ENCODE measurements at places on chromosomes 2 and 18.

GRCh38 chr18:8469544-8470130, 139.6 kb upstream of the RAB12 start:
- no peak for DNase-seq

- DNase-seq: no peak
Measured at GRCh38 chr18:55587418-55588110, 428 bp downstream of the TCF4 start.

- DNase-seq: no peak
Measured at GRCh38 chr2:144567745-144568144, 47.8 kb upstream of the ZEB2 start.

GRCh38 chr2:234558642-234559041, 61.8 kb upstream of the ARL4C start:
- DNase-seq: no peak

DNA sequence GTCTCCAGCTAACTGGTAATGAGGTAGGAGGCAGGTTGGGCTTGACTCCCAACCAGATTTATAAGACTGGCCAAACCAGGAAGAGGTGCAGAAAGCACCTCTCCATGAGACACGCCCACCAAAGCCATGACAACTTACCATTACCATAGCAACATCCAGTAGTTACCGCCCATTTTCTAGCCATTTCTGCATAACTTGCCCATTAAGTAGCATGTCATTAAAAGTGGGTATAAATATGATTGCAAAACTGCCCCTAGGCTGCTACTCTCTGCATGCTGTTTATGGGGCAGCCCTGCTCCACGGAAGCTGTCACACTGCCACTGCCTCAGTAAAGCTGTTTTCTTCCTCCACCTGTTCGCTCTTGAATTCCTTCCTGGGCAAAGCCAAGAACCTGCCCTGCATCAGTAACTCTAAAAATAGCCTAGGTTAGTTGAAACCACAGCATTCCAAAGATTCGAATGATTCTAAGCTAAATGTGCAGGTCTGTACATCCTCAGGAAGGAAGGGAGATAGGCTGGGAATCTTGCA, 131.9 kb downstream of the ATL2 start:
- DNase-seq: peak; percentile 21

- peak; percentile 7 for DNase-seq
Measured at GRCh38 chr2:182980115-182980514, 58.1 kb downstream of the NCKAP1 start.

GRCh38 chr18:54616220-54616848, 25.3 kb downstream of the DYNAP start:
- no peak for DNase-seq

GRCh38 chr18:43606795-43607194, 329.5 kb upstream of the SYT4 start:
- no peak for DNase-seq

GRCh38 chr2:186477790-186478189, 8.3 kb upstream of the ZC3H15 start:
- no peak for DNase-seq

DNA sequence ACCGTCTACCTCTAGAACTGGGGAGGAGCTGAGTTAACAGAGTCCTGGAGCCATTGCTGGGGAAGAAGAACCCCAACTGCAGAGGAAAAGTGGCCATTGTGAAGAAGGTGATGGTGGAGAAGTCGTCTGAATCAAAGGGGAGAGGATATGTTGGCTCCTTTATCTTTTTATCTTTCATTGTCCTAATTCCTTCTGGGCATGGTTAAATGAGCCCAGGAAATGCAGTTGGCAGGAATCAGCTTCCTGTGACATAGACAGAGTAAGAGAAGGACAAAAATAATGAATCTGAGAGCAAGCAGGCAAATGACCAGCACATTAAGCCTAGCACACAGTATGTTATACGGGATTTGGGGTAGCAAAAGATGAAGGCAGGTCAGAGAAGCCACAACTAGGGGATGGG, 16.0 kb upstream of the ACTR3 start:
- no peak for DNase-seq

DNA sequence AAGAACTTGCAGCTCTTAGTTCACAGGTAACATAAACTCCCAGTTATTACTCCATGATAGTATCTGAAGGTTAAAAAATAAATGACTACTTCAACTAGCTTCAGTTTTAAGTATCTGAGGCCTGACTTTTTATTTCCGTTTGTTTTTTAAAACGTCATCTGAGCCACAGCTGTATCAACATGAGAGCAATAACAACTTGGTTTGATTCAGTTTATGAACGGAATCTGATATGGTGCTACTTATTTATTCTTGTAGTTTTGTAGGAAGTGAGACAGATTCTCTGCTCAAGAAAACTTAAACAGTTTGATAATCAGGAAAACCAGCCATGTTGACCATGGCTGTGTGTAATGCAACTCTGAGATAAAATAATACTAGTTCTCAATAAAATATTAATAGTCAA, 34.9 kb downstream of the NAB1 start:
- no peak for DNase-seq

DNA sequence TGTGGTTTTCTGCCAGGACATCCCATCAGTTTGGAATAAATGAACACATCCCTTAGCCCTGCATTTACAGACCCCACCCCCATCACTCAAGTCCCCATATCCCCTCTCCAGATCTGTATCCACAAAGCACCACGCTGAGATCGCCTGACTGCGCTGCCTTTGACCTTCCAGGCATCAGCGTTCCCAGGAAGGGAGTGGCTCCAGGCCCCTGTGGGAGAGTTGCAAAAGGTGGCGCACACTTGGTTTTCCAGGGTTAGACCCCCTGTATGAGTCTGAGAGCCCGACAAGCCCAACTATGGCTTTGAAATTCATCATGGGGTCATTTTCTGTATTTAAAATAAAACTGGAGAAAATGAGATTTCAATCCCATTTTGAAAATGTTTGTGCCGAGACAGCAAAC, 137.0 kb upstream of the ZNF236 start:
- DNase-seq: no peak

DNA sequence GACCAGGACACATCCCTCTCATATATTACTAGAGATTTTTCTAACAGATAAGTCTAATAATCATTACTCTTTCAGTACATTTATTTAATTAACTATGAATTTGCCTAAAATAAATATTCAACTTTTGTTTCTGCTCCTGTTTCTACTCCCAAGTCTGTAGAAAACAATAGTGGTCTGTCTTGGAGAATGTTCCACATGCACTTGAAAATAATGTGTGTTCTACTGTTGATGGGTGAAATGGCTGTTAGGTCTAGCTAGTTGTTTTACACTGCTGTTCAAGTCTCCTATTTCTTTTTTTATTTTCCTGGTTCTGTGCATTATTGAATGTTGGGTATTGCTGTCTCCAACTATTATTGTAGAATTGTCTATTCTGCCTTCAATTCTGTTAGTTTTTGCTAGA, 47.2 kb downstream of the SPOPL start:
- no peak for DNase-seq

DNA sequence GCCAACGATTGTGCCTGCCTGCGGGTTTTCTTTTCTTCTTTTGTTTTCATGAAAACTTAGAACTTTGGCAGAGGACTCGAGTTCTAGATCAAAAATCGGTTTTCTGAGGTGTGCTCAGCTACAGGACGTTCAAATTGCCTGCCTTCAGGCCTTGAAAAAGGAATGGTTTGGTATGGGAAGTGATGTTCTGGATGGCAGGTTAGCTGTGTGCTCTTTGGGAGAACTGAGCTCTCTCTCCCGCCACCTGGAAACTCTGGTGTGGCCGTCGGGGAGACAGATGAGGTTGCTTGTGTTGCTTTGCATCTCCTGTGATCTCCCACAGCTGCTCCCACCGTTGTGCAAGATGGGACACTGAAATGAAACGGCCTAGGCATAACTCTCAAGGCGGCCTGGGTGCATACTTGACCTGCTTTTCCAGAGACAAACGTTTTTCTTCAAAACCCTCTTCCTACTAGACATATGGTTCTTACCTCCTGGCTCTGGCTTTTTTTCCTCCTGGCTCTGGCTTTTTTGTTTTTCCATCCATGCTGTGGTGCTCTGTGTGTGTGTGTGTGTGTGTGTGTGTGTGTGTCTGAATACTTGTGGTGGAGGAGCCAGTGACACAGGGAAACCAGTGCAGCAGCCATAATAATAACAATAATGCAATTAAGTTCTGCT, 2.0 kb downstream of the FMNL2 start:
- no peak for DNase-seq

DNA sequence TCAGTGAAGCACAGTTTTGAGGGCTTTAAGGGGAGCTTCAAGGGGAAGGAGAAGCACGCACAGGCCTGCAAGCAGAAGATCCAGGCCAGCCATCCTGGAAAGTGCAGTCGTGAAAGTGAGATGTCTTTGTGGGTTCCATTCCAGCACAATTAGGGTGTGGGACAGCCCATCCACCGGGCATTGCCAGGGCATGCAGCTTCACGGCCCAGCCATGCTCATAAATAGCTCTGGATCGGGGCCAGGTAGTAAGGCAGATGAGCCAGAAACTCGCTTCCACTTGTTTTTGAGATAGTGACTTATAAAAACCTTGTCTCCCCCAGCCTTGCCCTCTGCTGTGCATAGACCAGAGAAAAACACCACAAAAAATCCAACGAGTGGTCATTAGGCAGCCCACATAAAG, 21.0 kb downstream of the KDSR start:
- DNase-seq: no peak

GRCh38 chr2:160251569-160251968, 51.5 kb upstream of the ITGB6 start:
- DNase-seq: no peak

GRCh38 chr2:216445501-216445900, 33.2 kb downstream of the SMARCAL1 start:
- DNase-seq: no peak

DNA sequence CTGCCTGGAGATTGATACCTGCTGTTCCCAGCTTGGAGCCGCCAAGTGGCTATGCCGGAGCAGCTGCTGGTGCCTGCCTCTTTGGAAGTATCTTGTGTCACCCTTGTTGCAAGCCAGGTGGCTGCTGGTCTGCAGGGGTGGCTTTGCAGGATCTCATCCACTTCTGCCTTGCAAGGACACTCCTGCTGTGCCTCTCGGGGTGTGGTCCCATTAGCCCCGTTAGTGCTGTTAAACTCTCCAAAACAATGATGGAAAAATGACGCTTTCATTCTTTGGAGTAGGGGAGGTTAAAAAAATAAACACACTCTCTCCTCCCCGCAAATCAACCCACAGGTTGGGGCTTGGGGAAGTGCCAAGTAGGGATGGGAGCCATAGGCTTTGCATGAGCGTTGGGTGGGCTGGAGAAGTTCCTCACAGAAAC, 352.8 kb downstream of the RNF144A start:
- no peak for DNase-seq

DNA sequence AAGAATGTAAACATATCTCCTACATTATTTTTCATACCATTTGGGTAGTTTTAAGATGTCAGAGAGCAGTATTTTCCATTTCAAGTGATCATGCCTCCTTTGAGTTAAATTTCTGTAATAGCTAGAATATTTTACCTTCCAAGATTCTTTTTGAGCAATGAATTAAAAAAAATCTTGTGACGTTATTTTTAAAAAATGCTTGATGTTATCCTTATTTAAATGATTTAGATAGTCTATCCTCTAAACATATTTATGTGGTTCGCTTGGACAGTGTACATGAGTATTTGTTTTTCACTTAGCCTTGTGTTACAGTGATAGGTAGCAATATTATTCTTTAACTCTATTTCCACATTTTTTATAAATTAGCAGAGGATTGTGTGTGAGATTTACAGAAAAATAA, 639.2 kb upstream of the CDH2 start:
- DNase-seq: no peak

DNA sequence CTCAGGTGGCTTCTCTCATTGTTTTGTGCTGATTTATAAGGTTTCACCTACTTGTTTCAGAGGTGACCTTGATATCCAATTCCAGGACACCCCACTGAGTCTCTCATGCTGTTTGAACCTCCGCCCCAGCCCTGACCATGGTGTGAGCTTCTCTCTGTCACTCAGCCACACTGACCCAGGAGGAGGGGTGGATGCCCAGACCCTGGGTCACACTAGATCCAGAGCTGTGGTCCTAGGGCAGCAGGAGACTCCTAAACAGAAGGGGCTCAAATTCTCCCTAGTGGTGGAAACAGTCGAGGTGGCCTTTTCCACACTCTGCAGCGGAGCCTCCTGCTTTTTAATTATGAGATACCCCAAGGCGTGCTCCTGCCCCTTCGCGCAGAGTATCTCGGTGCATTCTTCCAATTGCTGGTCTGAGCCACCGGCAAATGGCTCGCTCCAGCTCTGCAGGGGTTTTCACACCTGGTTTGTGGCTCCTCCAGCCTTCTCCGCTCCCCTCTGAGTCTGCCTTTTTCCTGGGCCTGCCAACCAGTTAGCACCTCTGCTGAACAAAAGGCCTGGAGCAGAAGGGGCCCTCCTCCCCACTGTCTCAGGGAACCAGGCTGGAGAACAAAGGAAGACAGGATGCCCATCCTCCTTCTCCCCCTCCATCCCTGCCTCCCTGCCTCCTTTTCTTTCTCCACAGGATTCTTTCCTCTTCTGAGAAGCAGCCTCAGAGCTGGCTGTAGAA, 147.3 kb upstream of the SPRED2 start:
- no peak for DNase-seq

GRCh38 chr2:84052043-84052442, 407.0 kb downstream of the SUCLG1 start:
- DNase-seq: no peak

DNA sequence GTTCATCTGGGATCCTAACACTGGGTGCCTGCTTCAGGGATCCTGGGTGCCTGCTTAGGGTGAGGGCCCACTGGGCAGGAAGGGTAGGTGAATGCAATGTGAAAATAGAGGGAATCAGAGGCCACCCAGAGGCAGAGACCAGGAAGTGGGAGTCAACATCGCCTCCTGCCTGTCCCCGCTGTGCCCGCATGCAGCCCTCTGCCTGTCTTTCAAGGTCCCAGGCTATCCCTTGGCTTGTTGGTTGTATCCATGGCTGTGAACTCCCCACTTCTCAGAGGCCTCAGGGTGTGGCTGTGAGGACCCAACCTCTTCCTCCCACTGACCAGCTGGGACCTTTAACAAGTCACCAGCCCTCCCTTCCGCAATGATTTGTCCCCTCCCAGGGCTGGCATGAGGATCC, 26.5 kb downstream of the PSD4 start:
- no peak for DNase-seq

DNA sequence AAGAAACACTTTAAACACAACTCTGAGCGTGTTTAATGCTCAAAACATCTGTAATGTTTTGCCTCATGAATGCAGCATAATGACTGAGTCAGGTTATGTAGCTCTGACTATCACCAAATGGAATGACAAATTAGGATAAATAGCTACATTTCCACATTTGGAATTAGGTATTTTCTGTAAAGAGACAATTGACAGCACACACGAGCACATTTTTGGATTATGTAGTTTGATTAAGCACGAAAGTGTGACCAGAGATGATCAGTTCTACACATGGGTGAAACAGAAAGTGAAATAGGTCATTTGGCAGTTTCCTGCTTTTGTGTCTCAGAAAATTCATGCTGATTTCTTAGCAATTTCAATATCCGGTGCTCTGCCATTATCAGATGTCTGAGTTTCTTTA, 29.0 kb downstream of the LPIN1 start:
- DNase-seq: no peak
